ENCODE measurements at places on chromosomes 5 and 9.

- no peak for DNase-seq
Observed at GRCh38 chr9:107953556-107954125, 464.1 kb upstream of the KLF4 start.

DNA sequence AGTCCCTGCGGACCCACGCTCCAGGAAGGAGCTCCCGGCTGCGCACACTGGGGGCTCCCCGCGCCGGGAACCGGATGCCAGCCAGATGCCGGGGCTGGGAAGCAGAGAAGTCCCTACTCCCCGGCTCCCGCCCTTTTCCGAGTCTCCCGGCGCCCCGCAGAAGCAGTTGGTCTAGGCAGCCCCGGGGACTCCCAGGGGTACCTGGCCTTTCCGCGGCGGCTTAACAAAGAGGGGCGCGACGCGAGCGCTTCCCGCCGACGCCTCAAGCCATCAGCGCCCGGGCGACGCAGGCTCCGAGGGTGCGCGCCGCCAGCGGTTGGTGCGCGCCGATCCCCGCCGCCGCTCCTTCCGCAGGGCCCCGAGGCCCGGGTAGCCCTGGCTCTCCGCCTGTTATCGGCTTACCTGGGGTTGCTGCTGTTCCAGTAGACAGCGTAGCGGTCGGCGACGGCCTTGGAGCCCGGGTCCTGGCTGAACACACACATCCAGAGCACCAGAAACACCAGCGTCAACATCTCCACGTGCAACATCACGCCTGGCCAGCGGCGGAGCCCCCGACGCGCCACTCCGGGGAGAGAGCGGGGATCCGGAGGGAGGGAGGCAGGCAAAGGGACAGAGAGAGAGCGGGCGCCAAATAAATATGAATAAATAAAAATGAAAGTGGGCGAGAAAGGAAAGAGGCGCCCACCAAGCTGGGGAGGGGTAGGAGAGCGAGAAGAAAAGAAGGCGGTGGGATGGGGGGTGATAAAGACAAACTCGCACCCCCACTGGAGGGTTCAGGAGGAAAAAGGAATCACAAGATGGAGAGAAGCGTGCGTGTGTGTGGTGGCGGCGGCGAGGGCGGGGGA lies 428 bp downstream of the EFNA5 start:
- DNase-seq, result no peak

DNA sequence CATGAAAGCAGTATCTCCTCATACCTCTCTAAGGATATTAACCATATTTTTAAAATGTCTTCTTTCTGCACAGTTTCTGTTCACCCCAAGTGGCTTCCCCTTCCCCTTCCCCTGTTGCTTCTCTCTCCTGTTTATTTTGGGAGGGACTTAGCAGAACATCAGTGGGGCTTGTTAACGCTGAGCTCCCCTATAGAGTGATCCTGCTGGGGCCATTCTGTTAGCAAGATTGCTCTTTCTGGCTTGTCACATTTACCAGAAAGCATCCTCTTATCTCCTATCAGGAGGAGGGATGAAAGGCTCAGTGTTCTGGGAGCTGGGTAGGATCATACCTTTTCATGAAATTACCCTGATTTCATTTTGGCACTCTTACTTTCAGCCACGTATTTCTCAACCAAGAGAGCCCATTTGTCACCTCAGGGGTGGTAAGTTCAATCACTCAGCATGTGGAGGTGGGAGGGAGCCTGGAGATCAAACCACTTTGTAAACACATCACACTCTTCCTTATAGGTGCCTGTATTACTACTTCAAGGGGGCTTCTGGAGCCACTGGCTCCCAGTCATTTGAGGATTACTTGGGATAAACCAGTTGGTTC lies 16.7 kb downstream of the NXNL2 start:
- DNase-seq, result no peak

- DNase-seq, result no peak
Observed at GRCh38 chr5:133338504-133339355, 273.6 kb downstream of the FSTL4 start.

GRCh38 chr5:174273325-174273724 lies 227.8 kb downstream of the NSG2 start:
- no peak for DNase-seq

GRCh38 chr9:2492161-2492560 lies 129.4 kb upstream of the VLDLR start:
- no peak for DNase-seq

GRCh38 chr9:113979343-113980127 lies 98.6 kb downstream of the AMBP start:
- DNase-seq, result no peak

DNA sequence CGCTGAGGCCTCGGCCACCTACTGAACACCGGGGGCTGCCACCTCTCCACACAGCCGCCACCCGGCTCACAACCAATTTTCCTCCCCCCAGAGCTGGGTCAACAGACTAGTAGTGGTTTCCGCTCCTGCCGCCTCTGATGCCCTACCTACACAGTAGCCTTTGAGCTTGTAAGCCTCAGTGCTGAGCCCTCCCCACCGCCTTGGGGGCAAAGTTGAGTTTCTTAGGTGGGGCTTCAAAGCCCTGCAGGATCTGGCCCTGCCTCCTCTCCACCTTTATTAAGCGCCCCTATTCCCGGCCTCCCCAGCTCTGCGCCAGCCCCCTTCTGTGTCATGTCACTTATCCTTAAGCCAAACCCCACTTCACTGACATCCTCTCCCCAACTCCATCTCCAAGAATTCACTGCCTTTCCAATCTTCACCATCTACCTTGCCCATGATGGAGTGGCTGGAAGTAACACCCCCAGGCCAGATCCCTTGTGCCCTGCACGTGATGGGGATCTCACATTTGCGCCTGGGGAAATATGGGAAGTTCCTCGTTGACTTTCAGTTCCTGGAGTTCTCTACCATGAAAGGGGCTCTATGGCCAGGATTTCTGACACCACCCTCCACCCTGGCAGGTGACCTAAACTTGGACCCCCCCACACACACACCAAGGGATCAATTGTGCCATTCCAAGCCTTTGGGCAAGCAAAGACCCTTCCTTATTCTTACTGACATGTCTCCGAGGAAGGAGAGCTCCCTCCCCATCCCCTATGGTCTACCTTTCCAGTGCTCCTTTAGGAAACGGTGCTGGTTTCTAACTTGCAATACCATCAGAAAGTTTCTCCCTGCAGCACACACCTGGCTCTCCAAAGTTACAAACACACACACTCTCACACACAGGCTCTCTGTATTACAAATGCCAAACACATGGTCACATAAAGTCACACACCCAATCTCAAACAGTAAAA lies 2.7 kb upstream of the CNTFR start:
- no peak for DNase-seq

GRCh38 chr9:113564498-113565237 lies 101.1 kb downstream of the RGS3 start:
- no peak for DNase-seq

DNA sequence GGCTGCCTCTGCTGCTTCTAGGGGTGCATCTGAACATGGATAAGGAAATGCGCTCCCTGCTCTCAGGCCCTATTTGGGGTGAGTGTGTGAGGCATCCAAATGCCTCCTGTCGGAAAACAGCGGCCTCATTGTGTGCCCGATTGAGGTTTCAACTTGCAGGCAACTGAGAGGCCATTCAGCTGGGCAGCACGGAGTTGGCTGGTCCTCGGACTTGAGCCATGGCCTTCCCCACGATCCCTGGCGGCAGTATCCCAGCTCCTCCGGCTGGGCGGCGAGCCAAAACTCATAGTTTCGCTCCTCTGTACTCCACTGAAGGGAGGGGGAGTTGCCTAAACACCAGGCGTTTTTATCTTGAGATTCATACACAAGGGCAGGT lies 597.3 kb upstream of the SGCD start:
- DNase-seq, result peak; percentile 73

- no peak for DNase-seq
Observed at GRCh38 chr9:104750185-104750767, 2.8 kb downstream of the NIPSNAP3A start.

- no peak for DNase-seq
Observed at GRCh38 chr9:91053824-91054223, 252.2 kb downstream of the SYK start.

DNA sequence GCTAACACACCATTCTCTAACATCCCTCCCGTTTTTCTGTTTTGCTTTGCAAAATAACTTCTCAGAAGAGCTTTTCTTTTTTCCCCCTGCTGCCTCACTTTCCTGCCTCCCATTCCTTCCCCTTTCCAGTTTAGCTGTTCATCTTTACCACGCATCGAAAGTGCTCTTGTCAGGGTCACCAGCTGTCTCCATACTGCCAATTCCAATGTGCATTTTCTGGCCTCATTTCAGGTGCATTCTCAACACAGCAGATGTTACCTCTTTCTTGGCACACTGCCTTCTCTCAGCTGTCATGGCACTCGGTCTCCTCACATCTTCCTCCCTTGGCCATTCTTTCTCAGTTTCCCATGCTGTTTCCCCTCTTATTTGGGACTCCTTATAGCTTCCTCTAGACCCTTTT lies 9.5 kb downstream of the ARSK start:
- DNase-seq, result no peak

DNA sequence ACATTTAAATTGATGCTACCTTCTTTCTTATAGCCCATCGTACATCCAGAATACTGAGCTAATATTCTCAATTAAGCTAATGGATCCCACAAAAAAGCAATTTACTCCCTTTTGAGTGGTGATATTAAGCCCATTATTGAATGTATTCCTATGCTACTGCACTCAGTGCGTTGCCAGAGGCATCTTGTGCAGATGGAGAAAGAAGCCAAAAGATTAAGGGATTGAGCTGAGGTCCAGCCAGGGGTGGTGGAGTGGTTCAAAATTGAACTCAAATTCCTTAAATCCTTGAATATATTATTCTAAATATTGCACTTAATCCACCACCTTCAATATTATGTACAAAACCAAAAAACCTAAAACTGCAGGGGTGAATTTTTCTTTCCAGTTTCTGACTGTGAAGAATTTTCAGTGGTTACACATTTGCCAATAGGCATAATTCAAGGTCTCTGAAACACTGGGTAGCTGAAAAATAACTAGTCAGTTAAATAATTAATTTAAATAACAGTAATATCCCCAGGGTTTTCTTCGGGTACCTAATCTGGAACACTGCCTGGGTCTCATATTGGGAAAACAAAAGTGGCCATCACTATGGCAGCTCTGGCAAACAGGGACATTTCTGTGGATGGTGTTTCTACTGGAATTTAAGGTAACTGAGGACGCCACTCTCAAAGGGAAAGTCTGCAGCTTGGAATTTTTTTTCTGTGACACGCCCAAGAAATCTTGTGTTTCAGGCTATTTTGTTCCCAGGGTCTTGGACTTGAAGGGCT lies 6.2 kb upstream of the LIFR start:
- no peak for DNase-seq

GRCh38 chr5:114325541-114325940 lies 36.3 kb upstream of the KCNN2 start:
- no peak for DNase-seq

- no peak for DNase-seq
Observed at GRCh38 chr5:40227931-40228330, 451.8 kb upstream of the PTGER4 start.

GRCh38 chr9:30280229-30280900 lies 2104.1 kb upstream of the ACO1 start:
- no peak for DNase-seq

- peak; percentile 5 for DNase-seq
Observed at GRCh38 chr9:88481933-88482332, 53.0 kb upstream of the NXNL2 start.

DNA sequence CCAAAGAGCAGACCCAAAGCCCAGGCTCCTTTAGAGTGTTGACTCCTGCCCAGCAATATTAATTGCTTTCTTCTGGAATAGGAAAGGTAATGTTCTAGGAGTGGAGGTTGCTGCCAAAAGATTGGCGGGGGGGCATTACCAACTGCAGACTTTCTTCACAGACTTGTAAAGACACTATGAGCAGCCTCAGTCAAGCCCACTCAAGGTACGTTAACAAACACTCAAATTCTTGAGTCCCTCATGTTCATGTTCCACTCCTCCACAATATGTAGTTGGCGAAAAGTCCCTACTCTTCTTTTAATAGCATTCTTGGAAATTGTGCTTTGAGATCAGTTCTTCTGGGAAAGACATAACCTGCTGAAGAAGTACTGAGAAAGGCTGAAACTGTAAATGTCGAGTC lies 409.2 kb upstream of the KIF2A start:
- DNase-seq, result no peak

- DNase-seq, result no peak
Observed at GRCh38 chr5:170200876-170201275, 31.9 kb upstream of the C5orf58 start.

DNA sequence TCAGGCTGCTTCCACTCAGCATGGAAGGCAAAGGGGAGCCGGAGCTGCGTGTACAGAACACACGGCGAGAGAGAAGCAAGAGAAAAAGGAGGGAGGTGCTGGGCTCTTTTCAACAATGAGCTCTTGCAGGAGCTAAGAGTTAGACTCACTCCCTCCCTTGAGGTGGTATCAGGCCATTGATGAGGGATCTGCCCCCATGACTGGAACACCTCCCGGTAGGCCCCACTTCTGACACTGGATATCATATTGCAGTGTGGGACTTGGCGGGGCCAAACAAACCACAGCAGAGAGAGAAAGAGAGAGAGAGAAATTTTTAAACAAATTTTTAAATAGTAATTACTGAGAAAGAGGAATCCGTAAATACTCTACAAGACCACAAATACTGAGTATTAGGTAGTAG lies 182.2 kb downstream of the TRIO start:
- no peak for DNase-seq

Data from amygdala (tissue), 56 donors.